ENCODE measurements at places on chromosomes 3 and 15. TPM values are rescaled to one million over a fixed set of nuclear protein-coding genes. Genes with fewer than 3 reads are reported as not detected.

GRCh38 chr3:158384019-158384418 is 187.0 kb upstream of the MLF1 start:
- DNase-seq: no peak

DNA sequence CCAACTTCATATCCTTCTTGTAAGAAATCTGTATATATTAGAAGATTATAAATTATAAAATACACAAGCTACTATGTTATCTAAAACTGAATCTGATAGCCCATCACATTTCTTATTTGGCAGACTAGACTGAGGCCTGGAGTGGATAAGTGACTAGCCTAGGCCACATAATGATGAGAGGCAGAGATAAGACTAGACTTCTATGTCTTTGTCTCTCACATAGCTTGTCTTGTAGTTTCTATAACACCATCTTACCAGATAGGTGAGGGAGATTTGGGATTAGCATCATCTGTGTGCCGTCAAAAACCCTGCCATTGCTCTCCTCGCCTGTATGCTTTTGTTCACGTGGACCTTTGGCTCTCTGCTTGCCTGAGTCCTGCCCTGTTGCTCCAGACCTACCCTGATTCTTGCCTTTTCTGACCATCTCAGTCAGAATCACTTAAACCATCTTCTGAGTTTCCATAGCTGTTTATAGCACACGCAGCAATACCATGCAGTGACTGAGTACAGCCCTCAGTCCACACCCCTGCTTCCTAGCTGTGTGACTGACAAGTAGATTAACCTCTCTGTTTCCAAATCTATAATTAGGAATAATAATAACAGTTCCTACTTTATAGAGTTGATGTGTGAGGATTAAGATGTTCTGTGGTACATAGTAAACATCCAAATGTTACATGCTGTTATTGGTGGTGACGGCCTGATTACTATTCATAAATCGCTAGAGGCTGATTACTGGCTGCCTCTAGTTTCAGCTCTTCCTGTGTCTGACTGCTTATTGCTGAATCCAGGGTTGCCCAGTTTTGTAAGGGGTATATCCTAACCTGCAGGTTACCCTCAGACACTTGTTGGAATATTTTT is 49.7 kb downstream of the PDE8A start:
- no peak for DNase-seq

DNA sequence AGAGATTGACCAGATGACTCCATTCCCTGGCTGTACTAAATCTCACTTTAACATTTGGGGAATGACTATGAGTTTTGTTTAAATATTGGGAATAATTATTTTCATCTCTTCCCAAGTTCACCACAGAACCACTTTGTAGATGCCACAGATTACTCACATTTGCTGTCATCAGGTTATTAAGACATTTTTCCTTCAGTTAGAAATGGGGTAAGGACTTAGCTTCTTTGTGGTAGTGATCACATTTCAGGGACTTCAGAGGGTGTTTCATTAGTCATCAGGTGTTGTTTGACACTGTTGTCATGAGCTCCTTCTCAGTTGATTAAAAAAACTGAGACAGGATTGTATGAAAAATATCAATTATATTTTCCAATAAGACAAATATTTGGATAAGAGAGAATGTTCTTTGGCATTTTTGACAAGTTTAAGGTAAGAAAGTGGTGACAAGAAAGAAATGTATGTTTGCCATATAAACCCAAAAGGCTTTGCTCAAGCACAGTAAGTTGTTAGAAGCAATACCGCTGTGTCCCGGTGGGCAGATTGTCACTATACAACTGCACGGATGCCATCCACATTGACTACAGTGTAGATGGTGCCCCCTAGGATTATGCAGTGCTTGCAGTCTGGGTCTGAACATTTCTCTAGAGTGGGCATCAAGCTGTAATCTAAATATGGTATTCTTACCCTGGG is 22.3 kb downstream of the FBXL2 start:
- DNase-seq: no peak

- no peak for DNase-seq
Measured at GRCh38 chr3:81462921-81463320, 298.5 kb downstream of the GBE1 start.

CP gene
- 1.7 TPM for total RNA-seq

RFX7 gene
- total RNA-seq: 5.5 TPM

XCR1 gene
- total RNA-seq: not detected

PLCH1 gene
- total RNA-seq: 0.28 TPM
